ENCODE measurements at places on chromosomes 3 and 15.

DNA sequence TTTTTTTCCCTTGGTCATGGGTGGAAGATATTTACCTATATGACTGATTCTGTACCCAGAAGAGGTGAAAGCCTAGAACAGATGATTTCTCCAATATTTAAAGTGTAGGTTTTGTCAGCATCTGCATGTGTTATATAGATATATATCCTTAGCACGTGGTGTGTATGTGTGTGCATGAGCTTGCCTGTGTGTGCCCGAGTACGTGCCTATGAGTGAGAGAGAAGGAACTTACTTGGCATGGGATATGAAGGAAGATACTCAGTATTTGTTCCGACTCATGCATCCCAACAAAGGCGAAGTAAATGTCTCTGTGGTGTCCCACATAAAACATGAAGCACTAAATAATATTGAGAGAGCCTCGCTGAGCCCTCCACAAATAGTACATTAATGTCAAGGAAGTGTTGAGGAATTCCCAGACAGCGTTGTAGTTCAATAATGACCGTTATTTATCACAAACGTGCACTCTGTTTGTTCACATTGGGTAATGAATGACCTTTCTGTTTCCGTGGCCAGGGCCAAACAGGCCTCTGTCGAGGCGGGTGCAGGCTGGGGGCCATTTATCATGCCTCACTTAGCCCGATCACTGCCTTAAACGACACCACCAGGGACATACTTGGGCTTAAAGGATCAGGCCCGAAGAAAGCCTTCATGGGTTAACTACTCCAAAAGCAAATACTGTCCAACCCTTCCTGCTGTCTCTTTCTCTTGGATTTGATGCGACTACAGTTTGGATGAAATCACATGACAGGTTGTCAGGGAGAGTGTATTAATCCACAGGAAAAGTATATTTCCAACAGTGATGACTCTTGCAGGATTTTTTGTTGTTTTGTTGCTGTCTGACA lies 267.7 kb downstream of the PTPRG start:
- peak; percentile 71 for DNase-seq

DNA sequence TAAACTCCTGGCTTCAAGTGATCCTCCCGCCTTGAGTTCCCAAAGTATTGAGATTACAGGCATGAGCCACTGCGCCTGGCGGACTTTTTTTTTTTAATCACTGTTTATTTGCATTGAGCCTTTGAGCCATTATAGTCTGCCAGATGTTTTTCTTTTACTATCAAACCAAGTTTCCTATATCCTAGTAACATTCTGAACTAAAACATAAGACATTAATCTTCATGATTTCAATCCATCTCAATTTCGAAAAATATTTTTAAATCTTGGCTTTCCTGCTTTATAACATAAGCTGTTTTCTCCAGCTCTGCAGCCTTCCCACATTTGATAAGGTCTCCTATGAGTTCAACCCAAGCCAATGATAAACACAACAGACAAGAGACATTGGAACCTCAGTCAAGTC lies 75.4 kb downstream of the UMPS start:
- DNase-seq = no peak

GRCh38 chr15:28122038-28122949 lies 23.2 kb upstream of the OCA2 start:
- DNase-seq = no peak

DNA sequence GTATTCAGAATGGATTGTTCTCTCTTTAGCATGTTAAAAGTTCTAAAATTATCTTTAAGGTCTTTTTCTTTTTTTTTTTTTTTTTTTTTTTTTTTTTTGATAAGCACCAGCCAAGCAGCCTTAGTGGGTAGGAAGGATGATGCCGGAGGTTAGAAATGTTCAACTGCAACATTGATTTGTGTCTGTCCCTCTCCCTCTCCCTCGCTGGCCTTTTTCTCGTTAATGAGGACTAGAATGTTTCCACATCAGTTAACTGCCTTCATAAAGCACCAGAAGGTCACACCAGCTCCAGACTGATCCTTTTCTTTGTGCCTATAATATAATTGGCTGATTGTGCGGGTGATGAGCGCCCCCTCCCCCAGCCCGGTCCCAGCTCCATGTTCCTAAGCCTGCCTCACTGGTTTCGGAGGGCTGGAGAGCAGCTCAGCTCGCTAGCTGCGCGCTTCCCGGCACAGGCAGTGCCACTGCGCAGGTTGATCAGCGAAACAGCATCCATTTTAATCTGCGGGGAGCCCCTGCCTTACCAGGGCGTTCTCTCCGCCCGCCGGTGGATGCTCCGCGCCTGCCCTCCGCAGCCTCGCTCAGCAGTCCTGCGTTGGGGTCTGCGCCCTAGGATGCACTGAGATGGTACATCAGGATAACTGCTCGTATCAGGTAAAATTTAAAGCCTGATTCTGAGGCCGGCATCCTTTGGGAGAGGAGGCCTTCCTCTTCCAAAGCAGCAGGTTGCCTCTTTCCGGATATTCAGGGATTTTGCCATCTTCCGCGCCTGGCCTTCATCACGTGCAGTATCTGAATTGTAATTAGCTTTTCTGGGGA lies 148.9 kb upstream of the IL12A start:
- peak; percentile 97 for DNase-seq

- DNase-seq = no peak
Measured at GRCh38 chr15:40062816-40063562, 24.0 kb upstream of the SRP14 start.

DNA sequence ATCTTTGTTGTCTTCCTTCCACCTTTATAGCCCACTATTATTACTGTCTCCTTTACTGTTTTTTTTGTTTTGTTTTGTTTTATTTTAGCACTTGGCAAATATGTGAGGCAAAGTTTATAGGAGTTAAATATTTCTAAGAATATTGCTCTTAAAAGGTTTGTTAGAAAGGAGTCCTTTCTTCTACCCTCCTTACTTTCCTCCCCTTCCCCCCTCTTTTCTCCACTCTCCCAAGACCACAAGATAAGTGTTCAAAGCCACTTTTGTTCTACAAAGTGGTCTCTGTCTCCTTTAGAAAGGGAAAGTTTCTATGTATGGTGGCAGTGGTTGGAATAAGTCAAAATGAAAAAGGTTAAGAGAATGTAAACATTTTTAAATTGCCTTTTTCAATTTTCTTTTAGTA lies 130.7 kb upstream of the TSC22D2 start:
- no peak for DNase-seq

DNA sequence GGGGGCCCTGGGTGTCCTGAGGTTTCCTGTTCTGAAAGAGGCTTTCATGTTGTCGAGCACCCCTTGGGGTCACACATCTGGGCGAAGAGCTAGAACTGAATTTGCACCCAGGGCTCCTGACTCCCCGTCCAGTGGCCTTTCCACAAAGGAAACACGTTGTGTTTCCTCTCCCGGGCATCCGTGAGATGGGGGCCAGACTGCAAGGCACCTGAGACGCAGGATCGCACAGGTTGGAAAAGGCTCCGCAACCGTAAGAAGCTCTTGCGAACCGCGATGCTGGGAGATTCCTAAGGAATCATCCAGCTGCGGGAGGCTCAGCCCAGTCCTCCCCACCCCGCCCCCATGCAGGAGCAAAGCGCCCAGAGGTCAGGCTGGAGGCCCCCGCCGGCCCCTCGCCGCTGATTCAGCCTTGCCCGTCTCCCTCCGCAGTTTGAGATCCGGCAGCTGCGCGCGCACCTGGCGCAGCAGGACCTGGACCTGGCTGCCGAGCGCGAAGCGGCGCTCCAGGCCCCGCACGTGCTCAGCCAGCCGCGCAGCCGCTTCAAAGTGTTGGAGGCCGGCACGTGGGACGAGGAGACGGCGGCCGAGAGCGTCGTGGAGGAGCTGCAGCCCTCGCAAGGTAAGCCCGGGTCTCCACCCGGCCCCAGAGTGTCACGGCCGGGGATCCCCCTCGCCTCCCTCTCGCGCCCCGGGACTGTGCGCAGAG lies 119.6 kb downstream of the ETFA start:
- DNase-seq = no peak

DNA sequence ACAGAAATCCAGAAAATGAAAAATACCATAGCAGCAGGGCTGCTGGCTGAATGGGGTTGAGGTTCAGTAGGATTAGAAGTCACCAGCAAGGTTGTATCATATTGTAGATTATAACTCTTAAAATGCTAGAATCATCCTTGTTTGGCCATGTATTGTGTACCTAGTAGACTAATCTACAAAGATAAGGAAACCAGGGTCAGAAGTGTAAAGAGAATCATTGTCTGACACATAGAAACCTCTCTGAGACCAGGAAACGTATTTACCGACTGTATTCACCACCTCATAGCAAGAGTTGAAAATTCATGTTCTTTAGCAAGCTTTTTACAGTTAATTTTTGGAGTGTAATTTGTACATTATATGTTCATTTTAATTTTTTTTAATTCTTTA lies 168.8 kb downstream of the ECT2 start:
- DNase-seq = no peak

- DNase-seq = no peak
Measured at GRCh38 chr15:49988766-49989165, 130.3 kb downstream of the ATP8B4 start.

GRCh38 chr3:19931180-19931692 lies 2.8 kb downstream of the EFHB start:
- no peak for DNase-seq

- no peak for DNase-seq
Measured at GRCh38 chr3:129341331-129342141, 62.9 kb downstream of the HMCES start.

GRCh38 chr15:67167091-67167490 lies 87.4 kb downstream of the AAGAB start:
- DNase-seq = no peak

GRCh38 chr15:63833021-63833696 lies 589 bp downstream of the HERC1 start:
- peak; percentile 57 for DNase-seq

DNA sequence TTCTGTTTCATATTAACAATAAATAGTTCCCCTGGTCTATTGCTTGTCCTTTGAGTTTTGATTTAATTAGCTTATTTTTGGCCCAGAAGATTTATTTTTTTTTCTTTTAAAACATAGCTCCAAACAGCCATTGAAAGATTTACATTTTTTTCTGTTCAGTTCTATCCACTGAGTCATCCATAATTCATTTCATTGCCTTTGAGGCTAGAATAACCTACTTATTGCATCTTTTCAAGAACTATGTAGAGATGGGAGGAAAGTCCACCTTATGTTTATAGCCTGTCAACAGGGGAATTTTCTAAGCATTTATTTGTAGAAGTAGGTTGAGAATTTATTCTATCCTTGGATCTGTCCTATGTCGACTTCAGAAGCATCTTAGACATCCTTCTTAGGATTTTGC lies 53.4 kb upstream of the CHD2 start:
- no peak for DNase-seq

DNA sequence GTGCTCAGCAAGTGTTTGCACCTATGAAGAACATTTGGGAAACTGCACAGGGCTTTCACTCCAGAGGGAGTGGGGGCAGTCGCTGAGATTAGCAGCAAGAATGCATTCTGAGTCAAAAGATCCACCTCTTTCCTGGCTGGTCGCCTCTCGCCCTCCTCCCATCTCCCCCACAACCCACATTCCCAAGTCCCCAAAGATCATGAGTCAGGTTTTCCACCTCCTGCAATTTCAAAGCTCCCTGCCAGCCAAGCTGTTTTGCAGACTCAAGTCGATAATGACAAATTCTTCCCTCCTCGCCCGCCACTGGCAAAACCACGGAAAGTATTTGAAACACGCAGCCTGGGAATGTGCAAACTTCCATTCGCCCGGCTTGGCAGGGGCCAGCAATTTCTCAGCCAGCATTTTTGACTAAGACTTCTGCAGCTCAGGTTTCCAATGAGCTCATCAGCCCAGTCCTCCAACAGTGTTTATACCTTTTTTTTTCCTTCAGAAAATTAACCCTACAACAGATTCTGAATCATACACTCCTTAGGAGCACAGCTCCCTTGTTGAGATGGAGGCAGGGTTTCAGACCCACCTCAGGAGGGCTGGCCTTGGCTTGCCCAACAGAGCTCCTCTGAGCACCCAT lies 181.4 kb downstream of the SMAD6 start:
- DNase-seq = peak; percentile 51

- DNase-seq = peak; percentile 73
Measured at GRCh38 chr15:37891766-37892368, 42.6 kb upstream of the TMCO5A start.

DNA sequence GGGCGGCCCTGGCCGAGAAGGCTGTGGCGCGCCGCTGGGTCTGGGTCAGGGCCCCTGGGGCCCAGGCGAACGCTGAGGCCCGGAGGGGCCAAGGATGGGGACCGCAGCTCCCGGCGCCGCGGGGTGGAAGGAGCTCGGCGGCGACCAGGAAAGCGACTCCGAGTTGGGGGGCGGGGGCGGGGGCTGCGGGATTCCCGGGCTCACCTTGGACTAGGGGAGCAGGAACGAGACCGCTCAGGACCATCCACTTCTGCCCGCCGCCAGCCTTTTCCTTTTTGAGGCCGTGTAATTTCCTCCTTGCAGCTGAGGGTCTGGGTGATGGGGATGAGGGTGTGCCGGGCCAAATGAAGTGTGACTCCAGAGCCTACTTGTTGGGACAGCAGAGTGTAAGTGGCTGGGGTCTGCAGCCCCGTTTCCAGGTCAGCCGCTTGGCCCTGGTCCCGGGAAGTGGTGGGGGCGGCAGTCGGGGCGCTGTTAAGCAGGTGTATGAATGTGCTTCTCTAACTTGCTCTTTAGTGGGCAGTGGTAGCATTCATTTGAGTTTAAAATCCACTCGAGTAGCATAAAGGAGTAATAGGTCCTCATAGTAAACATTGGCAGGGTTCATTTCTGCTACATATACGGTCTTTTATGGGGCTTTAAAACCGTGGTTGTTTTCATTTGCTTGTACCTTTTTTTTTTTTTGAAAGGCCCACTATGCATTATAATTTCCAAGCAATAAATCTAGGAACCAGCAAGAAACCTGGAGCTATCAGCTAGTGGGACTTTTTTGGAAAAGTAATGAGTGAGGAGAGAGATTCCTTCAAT lies 717 bp downstream of the PXK start:
- peak; percentile 85 for DNase-seq

DNA sequence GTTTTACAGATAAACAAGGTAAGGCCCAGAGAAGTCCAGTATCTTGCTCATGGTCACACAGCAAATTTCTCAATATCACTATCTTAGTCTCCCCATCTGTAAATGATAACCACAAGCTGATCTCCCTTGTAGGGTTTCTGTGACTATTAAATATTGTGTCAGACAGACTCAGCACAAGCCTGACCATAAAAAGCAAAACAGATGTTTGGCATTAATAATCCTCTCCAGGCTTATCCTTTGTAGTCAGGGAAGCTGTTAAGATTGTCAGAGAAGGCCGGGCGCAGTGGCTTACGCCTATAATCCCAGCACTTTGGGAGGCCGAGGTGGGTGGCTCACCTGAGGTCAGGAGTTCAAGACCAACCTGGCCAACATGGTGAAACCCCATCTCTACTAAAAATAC lies 173.2 kb upstream of the PRICKLE2 start:
- DNase-seq = no peak

DNA sequence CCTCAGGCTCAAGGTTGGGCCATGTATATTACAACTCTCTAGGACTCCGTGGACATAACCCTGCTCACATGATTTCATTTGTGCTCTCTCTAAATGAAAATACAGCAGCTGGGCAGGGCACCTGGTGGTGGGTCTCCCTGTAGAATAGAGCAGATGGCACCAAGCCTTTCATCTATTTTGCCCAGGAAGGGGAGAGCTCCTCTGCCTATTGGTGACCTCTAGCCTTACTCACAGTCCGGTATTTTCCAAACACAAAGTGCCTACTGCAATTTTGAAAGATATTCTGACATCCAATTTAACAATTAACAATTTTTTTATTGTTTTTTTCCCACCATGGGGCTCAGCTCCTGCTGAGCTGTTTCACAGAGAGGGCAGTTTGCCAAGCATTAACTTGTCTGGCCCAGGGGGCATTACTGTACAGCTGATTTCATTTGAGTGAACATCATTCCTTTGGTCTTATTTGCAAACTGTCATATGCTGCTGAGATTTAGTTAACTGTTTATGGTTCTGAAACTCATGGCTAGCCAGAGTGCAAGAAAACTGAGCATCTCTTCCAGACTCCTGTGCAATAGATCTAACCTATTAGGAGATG lies 474.0 kb downstream of the EPHB1 start:
- DNase-seq = peak; percentile 24

All from spinal cord (tissue), 10 donors.